ENCODE measurements at places on chromosomes 4 and X. TPM values are rescaled to one million over a fixed set of nuclear protein-coding genes. Genes with fewer than 3 reads are reported as not detected.

DNA sequence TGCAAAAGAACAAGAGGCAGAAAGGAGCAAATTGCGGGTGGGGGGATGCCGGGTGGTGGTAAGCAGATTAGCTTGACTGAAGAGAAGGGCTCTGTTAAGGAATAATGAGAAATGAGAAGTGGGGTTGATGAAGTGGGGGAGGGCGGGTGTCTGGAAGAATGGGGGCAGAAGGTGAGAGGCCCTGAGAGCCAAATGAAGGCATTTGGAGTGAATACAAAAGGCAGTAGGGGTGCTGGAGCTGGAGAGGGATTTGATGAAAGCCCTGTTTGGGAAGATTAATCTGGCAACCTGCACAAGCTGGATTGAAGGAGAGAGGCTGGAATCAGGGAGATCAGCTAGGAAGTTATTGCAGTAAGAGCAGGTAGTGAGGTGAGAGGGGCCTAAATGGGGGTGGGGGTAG lies 82.1 kb downstream of the GUCY2F start:
- no peaks in the 10 kb centered on the region for H3K27me3 ChIP-seq
- H3K27ac ChIP-seq, result no peak overlapping the region
- no peak for DNase-seq
- no peaks in the 10 kb centered on the region for H3K36me3 ChIP-seq
- H3K4me1 ChIP-seq, result no peaks in the 10 kb centered on the region
- H3K4me3 ChIP-seq, result no peak overlapping the region

GRCh38 chr4:37477126-37477525 lies 209.1 kb downstream of the RELL1 start:
- DNase-seq, result no peak
- no peak overlapping the region for H3K4me3 ChIP-seq
- H3K36me3 ChIP-seq, result no peaks in the 10 kb centered on the region

HPGD gene
- polyA plus RNA-seq, result not detected

FBXL5 gene
- 55.6 TPM for polyA plus RNA-seq

DNA sequence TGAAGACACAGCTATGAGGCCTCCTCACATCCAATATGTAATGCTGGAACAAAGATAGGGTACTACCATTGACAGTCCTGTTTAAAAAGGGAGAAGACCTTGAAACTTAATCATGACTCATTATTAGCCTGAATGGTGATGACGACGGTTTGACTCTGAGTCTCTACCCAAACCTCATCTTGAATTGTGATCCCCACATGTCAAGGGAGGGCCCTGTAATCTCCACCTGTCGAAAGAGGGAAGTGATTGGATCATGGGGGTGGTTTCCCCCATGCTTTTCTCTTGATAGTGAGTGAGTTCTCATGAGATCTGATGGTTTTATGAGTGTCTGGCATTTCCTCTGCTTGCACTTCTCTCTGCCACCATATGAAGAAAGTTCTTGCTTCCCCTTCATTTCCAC lies 395.3 kb upstream of the CPEB2 start:
- no peaks in the 10 kb centered on the region for H3K36me3 ChIP-seq
- no peak for DNase-seq
- no peak overlapping the region for H3K4me3 ChIP-seq
- no peaks in the 10 kb centered on the region for H3K27me3 ChIP-seq
- H3K27ac ChIP-seq, result no peak overlapping the region

DNA sequence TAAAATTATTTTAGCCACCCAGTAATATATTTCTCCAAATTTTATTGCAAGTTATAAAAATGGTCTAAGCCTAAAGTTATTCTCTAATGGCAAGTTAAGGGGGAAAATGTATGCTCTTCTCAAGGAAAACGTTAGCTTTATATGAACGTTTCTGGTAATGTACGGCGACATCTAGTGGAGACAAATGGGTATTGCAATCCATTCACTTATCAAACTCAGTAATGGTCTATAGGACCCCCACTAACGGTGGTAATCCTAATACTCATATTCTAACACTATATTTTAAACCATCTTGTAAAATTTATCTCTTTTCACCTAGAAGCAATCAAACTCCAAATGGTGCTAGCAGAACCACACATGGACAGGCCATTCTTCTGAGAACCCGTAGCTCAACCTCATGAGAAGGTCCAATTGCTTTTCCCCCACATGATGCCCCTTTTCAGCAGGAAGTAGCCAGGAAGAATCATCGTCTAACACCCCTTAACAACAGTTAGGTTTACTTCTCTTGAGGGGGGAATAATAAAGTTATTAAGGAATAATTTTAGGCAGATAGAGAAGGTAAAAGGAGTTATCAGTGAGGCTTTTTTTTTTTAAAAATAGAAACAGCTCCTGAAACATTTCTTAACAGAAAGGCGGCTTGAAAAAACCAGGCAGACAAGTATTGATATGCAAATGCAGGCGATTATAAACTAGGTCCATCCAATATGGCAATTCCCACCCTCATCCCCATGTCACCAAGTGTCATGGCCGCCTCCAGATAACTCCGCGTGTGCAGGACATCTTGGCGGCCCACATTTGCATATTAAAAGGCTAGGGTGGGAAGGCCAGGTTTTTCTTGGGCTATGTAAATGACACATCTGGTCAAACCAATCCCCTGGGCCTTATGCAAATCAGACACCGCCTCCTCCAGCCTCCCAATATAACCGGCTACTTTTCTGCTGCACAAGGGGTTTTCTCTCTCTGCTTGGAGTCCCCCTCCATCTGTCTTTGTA lies 35.0 kb downstream of the NUDT11 start:
- H3K4me1 ChIP-seq, result no peaks in the 10 kb centered on the region
- no peaks in the 10 kb centered on the region for H3K27me3 ChIP-seq
- H3K36me3 ChIP-seq, result no peaks in the 10 kb centered on the region
- DNase-seq, result peak; percentile 22

DNA sequence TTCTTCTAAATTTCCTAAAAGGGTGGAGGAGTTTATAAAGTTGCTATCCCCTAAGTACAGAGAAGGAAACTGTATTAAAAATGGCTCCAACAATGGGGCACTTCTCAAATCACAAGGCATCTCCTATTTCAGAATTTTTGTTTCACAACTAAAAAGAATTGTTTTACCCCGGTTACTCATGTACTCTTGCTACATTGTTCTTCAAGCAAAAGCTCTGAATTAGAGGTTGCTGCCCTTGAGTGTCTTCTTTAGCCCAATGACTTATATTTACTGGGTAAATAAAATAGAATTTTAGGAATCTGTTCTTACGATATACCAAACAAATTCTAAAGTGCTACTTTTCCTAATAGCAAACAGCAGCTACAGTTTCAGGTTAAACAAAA lies 67.5 kb downstream of the PPEF2 start:
- no peak overlapping the region for H3K4me3 ChIP-seq
- H3K27ac ChIP-seq, result no peak overlapping the region
- no peaks in the 10 kb centered on the region for H3K27me3 ChIP-seq
- no peaks in the 10 kb centered on the region for H3K36me3 ChIP-seq

GRCh38 chr4:2068566-2068965 lies 9.4 kb downstream of the NAT8L start:
- no peak overlapping the region for H3K4me3 ChIP-seq
- no peaks in the 10 kb centered on the region for H3K36me3 ChIP-seq
- DNase-seq, result no peak
- H3K4me1 ChIP-seq, result no peaks in the 10 kb centered on the region

- no peaks in the 10 kb centered on the region for H3K4me1 ChIP-seq
- H3K27me3 ChIP-seq, result no peaks in the 10 kb centered on the region
- DNase-seq, result no peak
- no peaks in the 10 kb centered on the region for H3K36me3 ChIP-seq
- H3K4me3 ChIP-seq, result no peak overlapping the region
These were observed 973.3 kb downstream of the PCDH18 start for GRCh38 chr4:136558940-136559494.

GAGE12D gene
- polyA plus RNA-seq, result not detected

DNA sequence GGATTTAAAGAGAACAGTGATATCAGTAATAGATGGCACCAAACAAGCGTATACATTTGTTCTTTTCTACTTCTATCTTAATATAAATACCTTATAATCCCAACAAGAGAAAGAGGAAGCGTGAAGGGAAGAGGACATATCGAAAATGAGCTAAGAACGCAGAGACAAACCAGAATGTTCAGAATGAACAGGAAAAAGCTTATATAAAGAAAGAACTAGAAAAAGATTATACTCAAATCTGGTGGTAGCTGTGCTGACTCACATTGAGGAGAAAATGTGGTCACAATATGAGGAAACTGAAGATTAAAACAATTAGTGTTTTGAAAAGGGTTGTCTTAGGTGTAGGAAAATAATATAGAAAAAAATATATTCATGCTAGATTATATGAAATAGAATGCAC lies 2.0 kb upstream of the GPR34 start:
- H3K36me3 ChIP-seq, result no peaks in the 10 kb centered on the region
- DNase-seq, result no peak
- H3K27ac ChIP-seq, result no peak overlapping the region

GRCh38 chrX:41634284-41634683 lies 54.5 kb upstream of the GPR34 start:
- H3K27ac ChIP-seq, result no peak overlapping the region
- no peak overlapping the region for H3K4me3 ChIP-seq

GRCh38 chr4:152810715-152811287 lies 31.0 kb downstream of the ARFIP1 start:
- H3K4me1 ChIP-seq, result peaks cover 10% of the 10 kb centered on the region
- H3K27ac ChIP-seq, result no peak overlapping the region
- no peak for DNase-seq
- no peaks in the 10 kb centered on the region for H3K36me3 ChIP-seq
- H3K4me3 ChIP-seq, result no peak overlapping the region
- no peaks in the 10 kb centered on the region for H3K27me3 ChIP-seq

DNA sequence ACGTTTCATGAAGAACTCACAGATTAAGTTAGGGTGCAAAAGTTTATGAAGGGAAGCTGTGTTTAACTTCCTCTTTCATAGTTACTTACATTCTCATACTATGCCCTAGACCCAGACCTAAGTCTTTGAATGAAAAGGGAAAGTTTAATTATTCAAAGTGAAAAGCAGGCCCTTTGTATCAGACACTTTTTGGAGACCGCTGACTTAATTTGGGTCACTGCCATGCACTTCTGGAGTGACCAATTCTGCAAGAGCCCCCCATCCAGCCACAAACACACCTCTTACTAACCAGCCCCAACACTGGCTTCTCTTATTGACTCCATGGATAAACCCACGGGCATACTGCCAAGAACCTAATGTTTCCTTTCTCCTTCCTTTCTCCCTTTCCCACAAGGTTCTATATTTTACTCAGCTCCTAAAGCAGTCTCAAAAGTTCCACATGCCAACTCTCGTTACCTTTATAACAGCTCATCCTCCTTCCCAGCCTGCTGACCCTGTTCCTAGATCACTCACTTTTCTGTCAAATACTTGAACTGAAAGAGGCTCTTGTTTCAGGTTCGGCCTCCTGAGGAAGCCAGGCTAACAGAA lies 34.5 kb downstream of the ABCE1 start:
- H3K27me3 ChIP-seq, result no peaks in the 10 kb centered on the region
- H3K4me3 ChIP-seq, result no peak overlapping the region
- H3K27ac ChIP-seq, result no peak overlapping the region
- peaks cover 12% of the 10 kb centered on the region for H3K36me3 ChIP-seq
- peak; percentile 12 for DNase-seq

ARAP2 gene
- not detected for polyA plus RNA-seq

DNA sequence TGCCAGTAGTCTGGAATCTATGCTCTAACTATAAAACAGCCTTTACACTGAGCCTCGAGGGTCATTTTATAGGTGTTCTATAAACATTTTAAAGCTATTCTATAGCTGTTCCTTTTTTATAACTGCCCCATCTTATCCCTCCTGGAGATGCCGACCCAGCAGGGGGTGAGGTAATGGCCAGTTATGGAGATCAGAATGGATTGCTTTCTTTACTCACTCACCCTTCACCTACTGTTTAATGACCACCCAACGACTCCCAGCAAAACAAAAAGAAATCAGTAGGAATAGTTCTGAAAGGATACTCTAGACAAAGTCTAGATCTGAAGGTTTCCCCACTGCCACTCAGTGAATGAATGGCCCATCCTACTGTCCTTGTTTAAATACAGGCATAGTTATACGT lies 1113.1 kb downstream of the FAT4 start:
- H3K27me3 ChIP-seq, result no peaks in the 10 kb centered on the region
- DNase-seq, result no peak
- H3K4me3 ChIP-seq, result no peak overlapping the region
- no peak overlapping the region for H3K27ac ChIP-seq

REPS2 gene
- 0.03 TPM for polyA plus RNA-seq

GATA1 gene
- polyA plus RNA-seq, result not detected

CAPN6 gene
- polyA plus RNA-seq, result not detected

GRCh38 chr4:145540235-145540634 lies 58.6 kb downstream of the SMAD1 start:
- peaks cover 10% of the 10 kb centered on the region for H3K36me3 ChIP-seq
- no peak for DNase-seq
- peaks cover 3% of the 10 kb centered on the region for H3K4me1 ChIP-seq
- H3K27me3 ChIP-seq, result no peaks in the 10 kb centered on the region
- H3K27ac ChIP-seq, result no peak overlapping the region
- no peak overlapping the region for H3K4me3 ChIP-seq

RAB40AL gene
- 0.25 TPM for polyA plus RNA-seq

DNA sequence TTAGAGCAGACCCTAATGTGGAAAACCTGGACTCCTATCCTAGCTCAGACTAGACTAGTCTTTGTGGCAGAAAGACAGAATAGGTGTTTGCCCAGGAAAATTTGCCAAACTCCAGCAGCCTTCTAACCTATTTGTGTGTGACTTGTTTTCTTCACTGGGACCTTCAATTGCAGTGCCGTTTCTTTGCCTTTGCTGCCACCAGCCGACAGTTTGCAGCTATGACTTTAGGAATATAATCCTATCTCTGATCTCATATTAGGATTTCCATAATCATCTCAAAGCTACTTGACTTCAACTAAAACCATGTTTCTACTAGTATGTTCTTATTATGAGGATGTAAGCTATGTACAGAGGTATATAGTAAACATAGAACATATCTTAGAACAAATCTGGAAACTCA lies 60.2 kb upstream of the PGAM4 start:
- H3K27ac ChIP-seq, result no peak overlapping the region
- no peaks in the 10 kb centered on the region for H3K36me3 ChIP-seq
- H3K4me1 ChIP-seq, result no peaks in the 10 kb centered on the region
- H3K27me3 ChIP-seq, result no peaks in the 10 kb centered on the region
- DNase-seq, result peak; percentile 52

DNA sequence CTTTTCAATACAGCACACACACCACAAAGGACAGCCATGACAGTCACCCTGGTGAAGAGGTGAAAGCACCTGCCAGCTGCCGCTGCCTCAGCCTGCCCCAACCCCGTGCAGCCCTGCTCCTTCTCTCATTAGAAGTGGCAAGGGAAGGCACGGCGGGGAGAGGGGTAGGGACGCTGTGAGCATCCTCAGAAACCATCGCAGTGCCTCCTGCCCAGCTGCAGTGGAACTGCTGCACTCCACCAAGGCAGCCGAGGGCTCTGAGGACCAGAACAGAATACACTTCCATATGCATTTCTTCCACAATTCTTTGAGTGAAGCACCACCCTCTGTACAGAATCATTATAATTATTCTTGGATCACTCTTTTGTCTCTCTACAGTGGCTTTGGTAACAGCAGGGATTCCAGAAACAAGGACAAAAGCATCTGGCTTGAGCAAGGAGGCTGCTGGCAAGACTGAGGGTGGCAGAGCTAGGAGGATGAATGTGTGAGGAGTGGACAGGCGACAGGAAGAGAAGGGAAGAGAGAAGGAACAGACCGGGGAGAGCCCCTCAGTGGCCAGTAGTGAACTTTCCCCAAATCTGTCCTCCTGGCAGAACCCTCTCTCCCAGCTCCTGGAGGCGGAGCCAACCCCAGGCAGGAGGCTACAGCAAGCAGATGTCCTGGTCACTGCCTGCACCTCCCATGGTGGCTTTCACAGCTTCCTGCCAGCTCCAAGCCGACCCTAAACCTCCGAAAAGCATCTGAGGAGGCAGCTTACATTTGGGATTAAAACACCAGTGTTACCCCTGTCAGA lies 73.2 kb downstream of the MTNR1A start:
- H3K4me1 ChIP-seq, result no peaks in the 10 kb centered on the region
- H3K27me3 ChIP-seq, result 0 out of 2 replicates have a peak, but pooled peaks cover 2% of the 10 kb centered on the region
- no peaks in the 10 kb centered on the region for H3K36me3 ChIP-seq
- no peak overlapping the region for H3K4me3 ChIP-seq
- H3K27ac ChIP-seq, result no peak overlapping the region

Data from GM23248 (cell line).